ENCODE measurements at places on chromosomes 6 and 20. TPM values are rescaled to one million over a fixed set of nuclear protein-coding genes. Genes with fewer than 3 reads are reported as not detected.

The FAM120B gene
- 19.4 TPM for polyA plus RNA-seq

- no peak for DNase-seq
These were observed 82.2 kb downstream of the CDYL start for GRCh38 chr6:4858194-4859015.

GRCh38 chr6:17957498-17957897, 29.9 kb downstream of the KIF13A start:
- no peak for DNase-seq

GRCh38 chr6:163730246-163731210, 316.0 kb downstream of the QKI start:
- DNase-seq: no peak

DNA sequence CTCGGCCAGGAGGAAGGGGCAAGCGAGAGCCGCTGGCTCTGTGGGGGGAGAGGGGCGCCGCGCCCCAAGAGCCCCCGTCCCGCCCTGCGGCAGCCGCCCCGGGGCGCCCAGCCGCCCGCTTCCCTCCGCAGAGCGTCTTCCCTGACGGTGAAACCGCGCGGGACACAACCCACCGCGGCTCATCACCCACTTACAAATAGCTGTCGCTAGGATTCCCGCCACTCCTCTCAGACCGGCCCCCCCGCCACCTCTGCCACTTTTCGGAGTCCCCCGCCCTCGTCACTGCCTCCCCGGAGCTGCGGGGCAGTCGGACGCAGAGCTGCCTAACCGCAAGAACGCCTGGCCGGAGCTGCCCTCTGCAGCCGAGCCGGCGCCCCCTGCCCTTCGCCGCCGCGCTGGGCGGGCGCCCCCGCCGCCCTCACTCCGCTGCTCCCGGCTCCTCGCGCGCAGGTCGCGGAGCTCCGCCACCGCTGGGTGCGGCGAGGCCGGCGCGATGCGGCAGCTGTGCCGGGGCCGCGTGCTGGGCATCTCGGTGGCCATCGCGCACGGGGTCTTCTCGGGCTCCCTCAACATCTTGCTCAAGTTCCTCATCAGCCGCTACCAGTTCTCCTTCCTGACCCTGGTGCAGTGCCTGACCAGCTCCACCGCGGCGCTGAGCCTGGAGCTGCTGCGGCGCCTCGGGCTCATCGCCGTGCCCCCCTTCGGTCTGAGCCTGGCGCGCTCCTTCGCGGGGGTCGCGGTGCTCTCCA, at the start of gene SLC35D3:
Gene SLC35D3, plus strand, starts transcription at position 366 of the 749 bp plus-strand sequence. Its CDS starts 128 bp downstream, at position 494.
- DNase-seq: no peak

GRCh38 chr20:17300113-17300512, 73.3 kb downstream of the PCSK2 start:
- DNase-seq: no peak

DNA sequence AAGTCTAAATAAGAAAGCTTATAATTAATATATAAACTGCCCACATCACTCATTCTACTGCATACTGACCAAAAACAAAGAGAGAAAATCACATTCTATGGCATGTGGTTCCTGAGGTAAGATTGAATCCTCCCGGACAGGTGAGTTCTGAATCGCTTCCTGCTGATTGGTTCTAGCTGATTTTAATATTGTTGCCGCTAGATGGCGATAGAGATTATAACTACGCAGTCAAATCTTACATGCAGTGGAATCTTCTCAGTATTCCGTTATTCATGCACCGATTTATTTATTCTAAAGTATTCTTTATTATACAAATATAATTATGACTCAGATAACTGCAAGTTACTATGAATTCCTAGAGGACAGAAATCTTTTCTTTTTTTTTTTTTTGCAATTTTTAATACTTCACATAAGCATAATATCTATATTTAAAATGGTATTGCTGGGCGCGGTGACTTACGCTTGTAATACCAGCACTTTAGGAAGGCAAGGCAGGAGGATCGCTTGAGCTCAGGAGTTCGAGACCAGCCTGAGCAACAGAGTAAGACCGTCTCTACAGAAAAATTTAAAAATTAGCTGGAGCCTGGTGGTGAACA, 24.2 kb upstream of the TMX4 start:
- DNase-seq: no peak

DNA sequence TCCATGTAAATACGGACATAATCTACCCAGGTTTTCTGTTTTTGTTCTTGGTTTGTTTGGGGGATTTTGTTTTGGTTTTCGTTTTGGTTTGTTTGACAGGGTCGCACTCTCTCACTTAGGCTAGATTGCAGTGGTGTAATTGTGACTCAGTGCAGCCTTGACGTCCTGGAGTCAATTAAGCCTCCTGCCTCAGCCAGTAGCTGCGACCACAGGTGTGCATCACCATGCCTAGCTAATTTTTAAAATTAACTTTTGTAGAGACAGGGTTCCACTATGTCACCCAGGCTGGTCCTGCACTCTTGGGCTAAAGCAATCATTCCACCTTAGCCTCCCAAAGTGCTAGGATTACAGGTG, 37.8 kb upstream of the EYA4 start:
- DNase-seq: no peak

The ACTL10 gene
- polyA plus RNA-seq: 0.74 TPM

DNA sequence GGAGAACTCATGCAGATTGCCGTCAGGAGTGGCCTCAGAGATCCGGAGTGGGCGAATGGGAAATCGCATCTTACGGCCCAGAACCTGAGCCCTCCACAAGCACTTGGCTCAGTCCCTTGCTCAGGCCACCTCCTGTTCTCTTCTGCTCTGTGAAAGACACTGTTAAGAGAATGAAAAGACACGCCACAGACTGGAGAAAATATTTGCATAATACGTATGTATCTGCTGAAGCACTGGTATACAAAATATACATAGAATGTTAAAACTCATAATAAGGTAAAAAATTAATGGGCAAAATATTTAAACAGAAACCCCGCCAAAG, 838 bp upstream of the POM121L2 start:
- no peak for DNase-seq

The SH3BGRL2 gene
- 4.2 TPM for polyA plus RNA-seq

The NMBR gene
- polyA plus RNA-seq: not detected

GRCh38 chr20:12113468-12114371, 196.0 kb downstream of the BTBD3 start:
- no peak for DNase-seq

DNA sequence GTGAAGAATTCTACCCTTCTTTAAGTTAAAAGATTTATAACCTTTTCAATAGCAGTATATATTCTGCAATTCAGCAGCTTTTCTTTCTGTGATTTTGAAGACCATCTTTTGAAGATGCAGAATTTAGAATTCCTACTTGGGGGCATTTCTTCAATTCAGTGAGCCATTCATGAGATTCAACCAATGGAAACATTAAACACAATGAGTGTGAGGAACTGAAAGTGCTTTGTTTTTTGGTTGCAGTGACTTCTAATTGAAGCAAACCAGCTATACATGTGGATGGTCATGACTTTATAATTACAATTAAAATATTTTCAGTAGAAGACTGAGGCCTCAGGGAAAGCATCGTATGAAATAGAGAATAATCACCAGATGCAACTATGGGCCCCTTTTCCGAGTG, 108.3 kb downstream of the CARMIL1 start:
- DNase-seq: no peak

The GOPC gene
- polyA plus RNA-seq: 16.0 TPM

DNA sequence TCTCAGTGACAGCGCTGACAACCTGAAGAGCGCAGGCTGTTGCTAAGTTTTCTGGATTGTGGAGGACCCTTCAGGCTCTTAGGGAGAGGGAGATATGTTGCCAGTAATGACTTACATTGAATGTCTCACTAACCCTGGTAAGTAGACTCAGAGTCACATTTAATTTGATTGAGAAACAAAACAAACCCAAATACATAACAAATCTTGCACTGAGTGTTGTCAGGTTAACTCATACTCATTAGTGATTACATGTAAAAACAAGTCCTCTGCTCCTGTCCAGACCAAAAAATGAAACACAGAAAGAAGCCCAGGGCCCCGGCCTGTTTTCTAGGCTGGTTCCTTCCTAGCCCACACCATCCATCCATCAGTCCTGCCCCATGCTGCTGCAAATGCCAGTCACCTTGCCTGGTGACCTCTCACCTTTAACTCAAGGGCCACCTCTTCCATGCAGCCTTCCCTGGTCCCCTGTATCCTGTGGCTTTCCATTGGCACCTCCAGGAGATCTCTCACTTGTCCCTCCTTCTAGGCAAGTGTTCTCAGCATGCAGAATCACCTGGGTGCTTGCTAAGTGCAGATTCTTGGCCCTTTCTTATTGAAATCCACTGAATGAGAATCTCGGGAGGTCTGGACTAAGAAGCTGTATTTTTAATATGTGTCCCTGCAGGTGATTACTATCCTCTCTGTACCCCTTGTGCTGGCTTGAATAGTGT, 34.7 kb upstream of the ERVFRD-1 start:
- no peak for DNase-seq

The ENPP5 gene
- polyA plus RNA-seq: 2.9 TPM

DNA sequence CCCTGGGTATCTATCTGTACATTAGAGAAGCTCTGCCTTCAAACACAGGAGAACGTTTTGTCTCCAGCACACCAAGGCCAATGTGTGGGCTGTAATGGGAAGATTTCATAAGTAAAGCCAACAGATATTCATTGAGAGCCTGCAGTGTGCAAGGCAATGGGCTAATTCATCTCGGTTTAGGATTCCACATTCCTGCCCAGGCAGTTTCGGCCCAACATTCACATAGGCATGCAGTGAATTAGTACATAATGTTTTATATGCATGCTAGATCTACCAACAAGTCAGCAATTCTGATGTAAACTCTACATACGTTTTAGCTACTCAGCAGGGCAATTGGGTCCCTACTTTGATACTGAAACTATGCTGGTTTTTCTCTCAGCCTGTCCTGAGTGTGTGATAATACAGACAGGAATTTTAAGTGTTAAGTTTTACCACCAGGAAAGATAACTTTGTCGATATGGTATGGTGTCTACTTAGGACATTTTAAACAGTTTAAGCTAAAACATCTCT, 46.9 kb upstream of the NAA20 start:
- DNase-seq: no peak

DNA sequence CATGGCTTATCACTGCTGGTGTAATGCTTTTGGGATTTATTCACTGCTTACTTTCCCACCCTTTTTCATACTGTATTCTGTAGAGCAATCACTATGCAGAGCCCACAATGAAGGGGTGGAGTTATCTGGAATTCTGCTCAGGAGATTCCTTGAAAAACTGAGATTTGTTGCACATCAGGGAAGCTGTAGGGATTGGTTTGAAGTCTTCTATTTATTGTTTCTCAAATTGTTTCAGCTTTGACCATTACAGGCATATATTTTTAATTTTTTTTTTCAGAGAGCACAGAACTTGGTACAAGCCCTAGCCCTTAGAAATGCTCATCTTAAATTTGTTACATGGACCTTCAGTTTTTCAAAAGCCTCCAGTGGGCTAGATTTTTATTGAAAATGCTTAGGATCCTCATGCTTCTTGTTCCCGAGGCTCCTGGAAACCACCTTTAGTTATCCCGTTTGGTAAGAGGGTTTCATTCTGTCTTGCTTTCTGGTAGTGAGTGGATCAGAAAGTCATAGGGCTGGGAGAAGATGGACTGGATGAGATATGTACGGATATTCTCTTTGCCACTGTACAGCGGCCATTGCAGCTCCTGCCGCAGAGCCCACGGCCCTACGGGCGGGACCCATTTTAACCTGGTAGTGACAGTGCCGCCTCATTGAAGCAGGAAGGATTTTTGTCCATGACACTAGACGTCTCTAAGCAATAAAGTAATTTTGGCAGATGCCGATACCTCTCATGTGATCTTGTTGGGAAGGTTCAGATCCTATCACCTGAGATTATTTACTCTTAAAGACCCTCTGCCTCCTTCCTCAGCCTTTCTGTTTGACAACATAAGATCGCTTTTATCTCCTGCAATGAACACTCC, 45.3 kb upstream of the ZNF184 start:
- no peak for DNase-seq

The ANGPT4 gene
- 0.10 TPM for polyA plus RNA-seq

The DZANK1 gene
- 0.58 TPM for polyA plus RNA-seq

DNA sequence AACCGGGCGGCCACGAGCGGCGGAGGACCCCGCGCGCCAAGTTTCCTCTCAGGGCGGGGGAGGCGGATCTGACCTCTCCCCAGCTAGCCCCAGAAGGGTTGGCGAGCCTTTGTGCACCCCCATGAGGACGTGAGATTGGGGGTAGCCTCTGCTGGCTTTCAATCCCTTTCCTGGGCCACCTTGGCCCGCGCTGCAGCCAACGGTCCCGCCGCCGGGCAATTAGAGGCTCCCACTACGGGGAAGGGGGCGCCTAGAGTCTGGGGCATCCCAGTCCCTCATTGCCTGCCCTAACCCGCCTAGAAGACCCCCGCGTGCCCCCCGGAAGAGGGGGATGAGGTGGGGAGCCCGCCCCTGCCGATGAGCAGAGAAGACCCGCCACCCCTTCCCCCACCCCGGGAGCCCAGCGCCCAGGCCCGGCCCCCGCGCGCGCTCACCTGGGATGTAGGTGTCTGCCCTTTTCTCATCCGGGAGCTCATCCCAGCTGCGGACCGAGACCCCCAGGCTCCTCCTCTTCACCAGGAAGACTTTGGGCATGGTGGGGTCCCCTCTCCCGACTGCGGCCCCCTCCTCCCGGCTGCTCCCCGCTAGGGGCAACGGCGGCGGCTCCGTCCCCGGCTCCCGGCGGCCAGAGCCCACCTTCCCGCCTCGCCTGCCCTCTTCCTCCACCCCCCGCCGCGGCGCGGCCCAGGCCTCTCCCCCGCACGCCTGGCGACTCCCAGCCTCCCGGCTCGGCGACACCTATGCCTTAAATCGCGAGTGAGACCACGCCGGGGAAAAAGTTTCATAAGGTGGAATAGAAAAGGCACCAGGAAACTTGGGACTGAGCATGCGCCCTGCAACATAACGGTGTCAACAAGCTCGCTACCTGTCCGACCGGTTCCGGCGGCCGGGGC, at the start of gene OVOL2:
Gene OVOL2, minus strand, starts transcription at position 816 of the 893 bp plus-strand sequence. Its CDS starts 282 bp downstream, at position 534.
- no peak for DNase-seq

- DNase-seq: peak; percentile 79
These were observed 2.1 kb upstream of the IP6K3 start for GRCh38 chr6:33748841-33749240.

DNA sequence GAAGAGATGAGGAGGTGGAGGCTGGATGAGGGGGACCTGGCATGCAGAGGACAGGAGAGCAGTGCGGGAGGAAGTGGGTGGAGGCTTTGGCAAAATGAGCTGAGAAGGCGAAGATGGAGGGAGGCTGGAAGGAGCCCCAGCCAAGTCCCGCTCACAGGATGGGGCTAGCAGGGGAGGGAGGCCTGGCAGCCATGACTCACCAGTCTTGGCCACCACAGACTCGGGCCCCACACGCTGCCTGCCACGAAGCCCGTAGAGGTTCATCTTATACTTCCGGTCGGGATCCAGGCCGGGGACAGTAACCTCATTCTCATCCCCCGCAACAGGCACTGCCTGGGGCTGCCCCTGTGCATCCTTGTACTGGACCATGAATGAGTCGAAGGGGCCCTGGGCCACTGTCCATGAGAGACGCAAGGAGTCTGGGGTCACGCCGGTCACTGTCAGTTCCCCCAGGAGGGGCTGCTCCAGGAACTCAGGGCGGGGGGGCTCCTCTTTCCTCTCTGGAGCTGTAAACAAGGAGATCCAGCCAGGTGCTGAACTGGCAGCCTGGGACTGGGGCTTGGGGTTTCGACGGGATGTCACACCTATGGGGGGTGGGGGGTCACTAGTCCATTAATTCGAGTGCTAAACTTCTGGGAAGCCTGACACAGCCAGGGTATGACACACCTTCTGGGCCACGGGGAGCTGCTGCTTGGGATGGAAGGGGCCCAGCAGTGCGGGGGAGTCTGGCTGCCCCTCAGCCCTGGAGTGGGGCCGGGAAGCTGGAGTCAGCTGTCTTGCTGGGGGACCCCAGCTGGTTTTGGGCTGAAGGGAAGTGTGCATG, 27.8 kb downstream of the TNXB start:
- DNase-seq: peak; percentile 88

- no peak for DNase-seq
These were observed 29.7 kb downstream of the MC3R start for GRCh38 chr20:56278196-56278595.

The MAS1 gene
- not detected for polyA plus RNA-seq
